Lower leg skin (tissue), 4 donors: ENCODE measurements at places on chromosomes 11 and 22.

- no peak for DNase-seq
Observed at GRCh38 chr11:66258473-66258893, 10.0 kb upstream of the RAB1B start.

GRCh38 chr11:92740276-92740675, 229.2 kb upstream of the MTNR1B start:
- DNase-seq = no peak

- DNase-seq = no peak
Observed at GRCh38 chr11:10032935-10033334, 261.1 kb downstream of the SBF2 start.

DNA sequence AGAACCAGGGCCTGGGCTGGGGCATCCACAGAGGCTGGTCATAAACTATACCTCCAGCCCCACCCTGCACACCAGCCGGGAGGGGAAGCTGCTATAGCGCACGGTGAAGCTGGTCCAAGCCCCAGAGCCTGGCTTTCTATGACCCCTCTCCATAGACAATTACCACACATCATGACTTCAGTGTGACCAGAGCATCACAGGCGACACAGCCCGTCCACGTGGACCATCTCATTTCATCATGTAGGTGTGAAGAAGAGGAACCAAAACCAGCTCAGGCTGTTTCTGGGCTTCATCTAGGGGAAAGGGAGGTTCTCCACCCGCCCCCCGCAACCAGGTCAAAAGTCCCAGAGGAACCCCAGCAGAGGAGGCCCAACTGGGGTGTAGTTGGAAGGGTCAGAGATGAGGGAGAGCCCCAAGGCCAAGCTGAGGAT, 3.0 kb downstream of the CXCR5 start:
- no peak for DNase-seq

DNA sequence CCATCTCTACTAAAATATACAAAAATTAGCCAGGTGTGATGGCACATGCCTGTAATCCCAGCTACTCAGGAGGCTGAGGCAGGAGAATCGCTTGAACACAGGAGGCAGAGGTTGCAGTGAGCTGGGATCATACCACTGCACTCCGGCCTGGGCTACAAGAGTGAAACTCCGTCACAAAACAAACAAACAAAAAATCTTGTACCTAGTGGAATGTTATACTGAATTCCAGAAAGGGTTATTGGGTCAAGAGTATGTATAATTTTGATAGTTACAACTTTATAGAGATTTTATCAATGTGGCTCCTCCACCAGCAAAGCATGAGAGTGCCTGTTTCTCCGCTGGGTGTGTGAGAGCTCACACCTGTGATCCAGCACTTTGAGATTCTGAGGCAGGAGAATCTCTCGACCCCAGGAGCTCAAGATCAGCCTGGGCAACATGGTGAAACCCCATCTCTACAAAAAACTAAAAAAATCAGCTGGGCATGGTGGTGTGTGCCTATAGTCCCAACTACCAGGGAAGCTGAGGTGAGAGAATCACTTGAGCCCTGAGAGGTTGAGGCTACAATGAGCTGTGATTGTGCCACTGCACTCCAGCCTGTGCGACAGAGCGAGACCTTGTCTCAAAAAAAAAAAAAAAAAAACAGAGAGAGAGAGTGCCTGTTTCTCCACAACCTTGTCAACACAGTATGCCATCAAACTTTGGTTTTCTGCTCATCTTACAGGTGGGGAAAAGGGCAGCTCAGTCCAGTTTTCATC, 12.7 kb upstream of the FOLR1 start:
- no peak for DNase-seq

DNA sequence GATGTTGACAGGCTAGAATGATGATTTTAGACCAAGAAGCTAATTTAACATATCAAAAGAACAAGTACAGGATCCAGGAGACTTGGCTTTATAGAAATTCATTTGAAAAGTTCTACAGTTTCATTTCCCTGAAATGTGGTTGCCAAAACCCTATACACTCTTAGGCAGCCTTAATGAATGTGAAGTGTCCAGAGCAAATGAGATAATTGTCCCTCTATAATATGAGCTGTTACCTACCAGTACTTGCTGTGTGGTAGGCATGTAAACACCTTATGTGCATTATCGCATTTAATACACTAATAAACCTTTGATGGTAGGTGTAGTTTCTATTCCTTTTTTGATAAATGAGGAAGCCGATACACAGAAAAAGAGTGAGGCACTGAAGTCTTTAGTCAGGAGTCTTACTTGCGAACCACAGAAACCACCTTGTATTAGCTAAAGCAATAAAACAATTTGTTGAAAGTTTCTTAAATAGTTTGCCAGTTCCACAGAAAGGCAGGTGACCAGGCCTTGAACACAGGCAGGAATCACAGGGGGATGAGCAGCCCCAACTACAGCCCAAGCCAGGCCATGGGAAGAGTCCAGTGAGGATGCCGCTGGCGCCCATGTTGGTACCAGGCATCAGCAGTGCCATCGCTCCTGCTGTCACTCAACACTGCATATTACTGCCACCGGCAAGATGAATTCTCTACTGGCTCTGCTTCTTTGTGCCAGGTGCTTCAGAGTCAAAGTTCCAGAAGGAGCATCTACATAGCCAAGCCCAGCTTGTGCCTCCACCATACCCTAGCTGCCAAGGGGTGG, 81.7 kb downstream of the SWAP70 start:
- DNase-seq = no peak

DNA sequence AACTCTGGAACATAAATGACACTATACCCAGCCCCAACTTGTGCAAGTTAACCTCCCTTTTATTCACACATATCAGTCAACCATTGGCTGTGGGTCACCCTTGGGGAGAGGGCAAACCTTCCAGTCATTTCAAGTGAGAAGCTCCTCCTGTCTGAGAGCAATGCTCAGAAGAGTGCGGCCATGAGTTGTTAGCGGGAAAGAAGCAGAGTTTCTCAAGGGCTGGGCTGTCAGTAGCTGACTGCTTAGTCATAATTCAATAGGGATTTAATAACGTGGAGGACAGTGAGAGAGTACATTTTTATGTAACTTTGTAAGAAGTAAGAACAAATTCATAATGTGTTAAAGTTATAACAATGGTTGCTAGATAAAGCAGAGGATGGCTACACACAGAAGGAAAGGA, 5.1 kb downstream of the PATE2 start:
- no peak for DNase-seq

GRCh38 chr11:6572215-6572614, 31.2 kb downstream of the RRP8 start:
- DNase-seq = no peak
